NCI-H446 (cell line): ENCODE measurements at places on chromosomes 13 and 19.

DNA sequence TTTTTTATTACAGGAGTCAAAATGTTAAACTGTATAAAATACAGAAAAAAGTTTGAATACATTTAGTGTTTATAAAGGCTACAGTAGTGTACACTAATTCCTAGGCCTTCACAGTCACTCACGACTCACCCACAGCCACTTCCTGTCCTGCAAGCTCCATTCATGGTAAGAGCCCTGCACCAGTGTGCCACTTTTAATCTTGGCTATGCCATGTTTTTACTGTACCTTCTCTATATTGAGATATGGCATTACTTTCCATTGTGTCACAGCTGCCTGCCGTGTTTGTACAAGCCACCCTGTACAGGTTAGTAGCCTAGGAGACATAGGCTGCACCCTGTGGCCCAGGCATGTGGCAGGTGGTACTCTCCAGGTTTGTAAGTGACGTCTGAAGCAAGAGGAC, 32.1 kb downstream of the C1QTNF9 start:
- DNase-seq, result no peak

GRCh38 chr13:96696389-96696900, 297.8 kb downstream of the OXGR1 start:
- no peak for DNase-seq

GRCh38 chr19:4597278-4597974, 37.9 kb upstream of the SEMA6B start:
- no peak for DNase-seq

DNA sequence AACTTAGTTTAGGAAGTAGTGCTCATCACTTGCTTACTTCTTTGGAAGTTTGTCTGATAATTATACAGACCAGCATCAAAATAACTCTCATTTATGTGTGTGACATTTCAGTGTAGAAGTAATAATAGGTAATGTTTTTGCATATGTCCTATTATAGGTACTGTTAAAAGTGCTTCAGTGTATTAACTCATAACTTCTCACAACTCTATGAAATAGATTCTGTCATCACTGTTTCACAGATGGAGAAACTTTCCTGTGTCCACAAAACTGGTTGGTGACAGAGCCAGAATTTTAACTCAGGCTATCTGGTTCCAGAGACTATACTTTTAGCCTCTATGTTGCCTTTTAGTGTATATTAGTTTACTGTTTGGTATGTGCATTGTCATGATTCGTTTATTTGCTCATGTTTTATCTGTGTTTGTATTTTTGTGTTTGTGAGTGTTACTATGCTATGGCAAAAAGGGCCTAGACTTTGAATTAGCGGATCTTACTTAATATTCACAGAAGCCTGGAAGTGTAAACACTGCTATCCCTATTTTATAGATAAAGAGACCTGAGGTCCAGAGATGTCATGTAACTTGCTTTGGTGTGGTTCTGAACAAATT, 12.7 kb downstream of the LPAR6 start:
- DNase-seq, result no peak

DNA sequence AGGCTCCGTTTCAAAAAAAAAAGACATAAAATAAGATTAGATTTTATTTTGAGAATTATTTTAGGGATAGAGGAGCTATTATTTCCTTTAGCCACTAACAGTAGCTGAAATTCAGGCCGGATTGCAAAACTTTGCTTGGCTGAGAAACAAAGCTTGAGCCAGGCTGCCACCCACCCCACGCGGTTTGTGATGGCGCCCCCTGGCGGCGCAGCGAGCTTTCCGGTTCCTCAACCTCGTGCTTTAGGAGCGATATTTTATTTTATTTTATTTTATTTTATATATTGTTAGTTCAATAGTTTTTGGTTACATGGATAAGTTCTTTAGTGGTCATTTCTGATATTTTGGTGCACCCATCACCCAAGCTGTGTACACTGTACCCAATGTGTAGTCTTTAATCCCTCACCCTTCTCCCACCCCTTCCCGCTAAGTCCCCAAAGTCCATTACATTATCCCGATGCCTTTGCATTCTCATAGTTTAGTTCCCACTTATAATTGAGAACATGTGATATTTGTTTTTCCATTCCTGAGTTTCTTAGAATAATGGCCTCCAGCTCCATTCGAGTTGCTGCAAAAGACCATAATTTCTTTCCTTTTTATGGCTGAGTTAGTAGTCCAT, 19.8 kb upstream of the CEACAM4 start:
- DNase-seq, result no peak

GRCh38 chr19:46739290-46739771, 6.5 kb upstream of the FKRP start:
- DNase-seq, result no peak

GRCh38 chr13:98371516-98372023, 194.5 kb upstream of the RNF113B start:
- no peak for DNase-seq

DNA sequence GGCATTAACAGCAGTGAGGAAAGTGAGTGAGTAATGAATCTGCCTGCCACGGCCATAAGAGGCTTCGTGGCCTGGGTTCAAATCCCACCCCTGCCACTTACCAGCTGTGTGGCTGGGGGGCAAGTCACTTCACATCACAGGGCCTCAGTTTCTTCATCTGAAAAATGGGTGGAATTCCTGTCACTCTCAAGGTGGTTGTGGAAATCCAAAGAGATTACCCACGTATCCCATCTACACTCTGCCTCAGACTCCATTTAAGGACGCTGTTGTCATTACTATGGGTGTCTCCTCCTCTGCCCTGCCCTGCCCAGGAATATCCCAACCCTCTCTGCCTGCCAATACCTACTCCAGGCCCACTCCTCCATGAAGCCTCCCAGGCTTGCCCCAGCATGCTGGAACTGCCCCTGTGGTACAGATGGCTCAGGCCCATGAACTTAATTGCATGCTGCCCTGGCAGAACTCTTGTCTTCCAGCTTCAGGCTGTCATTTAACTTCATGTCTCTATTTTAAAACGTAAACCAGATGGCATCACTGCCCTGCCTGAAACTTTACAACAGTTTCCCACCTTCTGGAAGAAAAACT, 3.1 kb downstream of the GIPC1 start:
- no peak for DNase-seq

DNA sequence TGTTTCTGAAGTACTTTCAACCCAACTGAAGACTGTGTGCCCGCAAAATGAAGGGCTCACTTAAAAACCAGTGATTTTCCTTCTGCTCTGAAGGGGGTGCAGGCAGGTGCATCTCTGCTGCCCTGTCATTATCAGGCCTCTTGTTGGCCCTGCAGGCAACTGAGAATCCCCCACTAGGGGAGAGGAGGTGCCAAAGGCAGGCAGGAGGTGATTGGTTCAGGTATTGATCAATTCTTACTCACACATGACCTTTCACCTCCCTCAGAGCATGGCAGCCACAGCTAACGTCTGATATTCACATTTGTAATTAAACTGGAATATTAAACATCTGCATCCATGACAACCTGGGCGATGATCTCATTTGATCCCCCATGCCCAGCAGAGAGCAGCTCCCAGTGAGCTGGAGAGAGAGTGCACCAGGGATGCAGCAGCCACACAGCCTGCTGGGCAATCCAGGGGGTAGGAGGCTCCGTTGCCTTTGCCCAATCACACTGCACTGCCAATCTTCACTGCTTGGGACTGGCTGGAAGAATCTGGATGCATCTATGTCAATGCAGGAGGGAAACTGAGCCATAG, 267.9 kb upstream of the TSHZ3 start:
- DNase-seq, result no peak

DNA sequence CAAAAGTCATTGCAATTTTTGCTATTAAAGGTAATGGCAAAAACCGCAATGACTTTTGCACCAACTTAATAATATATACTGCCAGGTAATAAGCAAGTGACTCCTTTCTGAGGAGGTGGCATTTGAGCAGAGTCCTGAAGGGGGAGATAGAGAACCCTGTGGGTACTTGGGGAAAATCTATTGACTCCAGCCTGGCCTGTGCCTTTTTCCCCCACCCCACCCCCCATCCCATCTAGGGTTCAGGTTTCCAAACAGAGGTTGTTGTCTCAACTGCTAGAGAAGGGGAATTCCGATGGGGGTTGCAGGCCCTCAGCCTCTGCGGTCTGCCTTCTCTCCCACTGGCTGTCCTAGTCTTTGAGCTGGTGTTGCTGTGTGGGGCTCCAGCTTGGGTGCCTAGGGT, 11.5 kb downstream of the S1PR2 start:
- no peak for DNase-seq

GRCh38 chr19:47447470-47448359, 24.0 kb downstream of the SLC8A2 start:
- no peak for DNase-seq

DNA sequence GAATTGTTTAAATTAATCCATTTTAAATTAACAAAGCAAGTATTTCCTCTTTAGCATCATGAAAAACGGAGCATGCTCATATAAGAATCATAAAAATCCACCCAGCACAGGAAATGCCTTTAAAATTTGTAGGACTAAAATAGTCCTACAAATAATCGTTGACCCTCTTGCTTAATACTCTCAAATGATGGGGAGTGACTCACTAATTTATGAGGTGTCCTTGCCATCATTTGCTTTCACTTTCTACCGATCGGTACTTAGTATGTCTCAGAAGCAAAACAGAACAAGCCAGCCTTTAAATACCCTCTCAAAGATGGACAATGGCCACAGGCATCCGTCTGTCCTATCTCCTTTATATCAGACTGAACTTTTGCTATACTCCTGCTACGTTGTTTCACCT, 97.2 kb downstream of the SUCLA2 start:
- DNase-seq, result no peak

GRCh38 chr19:58279042-58279924, 528 bp downstream of the ZNF8 start:
- DNase-seq, result no peak

- no peak for DNase-seq
These were observed 316.2 kb upstream of the KLHL1 start for GRCh38 chr13:70424428-70424827.

DNA sequence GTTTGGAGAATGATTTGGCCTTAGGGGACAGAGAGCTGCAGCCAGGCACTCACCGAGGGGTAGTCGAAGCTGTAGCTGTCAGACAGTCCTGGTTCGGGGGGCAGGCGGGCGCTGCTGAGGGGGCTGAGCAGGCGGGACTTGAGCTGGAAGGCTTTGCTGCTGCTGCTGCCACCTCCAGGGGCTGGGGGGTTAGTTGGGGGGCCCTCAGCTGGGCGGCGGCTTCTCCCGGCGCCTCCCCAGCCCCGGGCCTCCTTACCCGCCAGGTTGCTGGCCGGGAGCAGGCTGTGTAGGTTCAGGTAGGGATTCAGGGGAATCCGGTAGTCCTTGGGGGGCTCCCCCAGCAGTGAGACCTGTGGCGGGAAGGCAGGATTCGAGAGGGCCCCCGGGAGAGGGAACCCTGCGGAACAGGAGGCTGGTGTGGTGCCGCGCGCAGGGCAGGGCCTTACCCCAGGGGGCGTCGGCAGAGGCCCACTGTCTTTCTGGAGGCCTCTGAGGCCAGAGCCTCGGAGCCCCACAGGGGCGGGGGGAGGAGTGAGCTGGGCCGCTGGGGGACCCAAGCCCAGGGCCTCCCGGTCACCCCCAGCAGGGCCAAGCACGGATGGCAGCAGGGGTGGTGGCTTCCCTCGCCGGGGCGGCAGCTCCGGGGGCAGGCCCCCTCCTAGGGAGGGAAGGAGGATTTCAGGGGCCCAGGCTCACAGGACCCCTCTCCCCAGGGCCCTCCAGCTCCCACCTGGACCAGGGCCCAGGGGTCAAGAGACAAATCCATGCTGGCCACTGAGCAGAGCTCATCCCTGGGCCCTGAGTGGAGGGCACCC, 5.0 kb upstream of the FDX2 start:
- no peak for DNase-seq

GRCh38 chr13:98276486-98276885, 99.4 kb upstream of the RNF113B start:
- no peak for DNase-seq

- DNase-seq, result peak; percentile 15
These were observed 105.4 kb upstream of the MBNL2 start for GRCh38 chr13:97116754-97117153.

DNA sequence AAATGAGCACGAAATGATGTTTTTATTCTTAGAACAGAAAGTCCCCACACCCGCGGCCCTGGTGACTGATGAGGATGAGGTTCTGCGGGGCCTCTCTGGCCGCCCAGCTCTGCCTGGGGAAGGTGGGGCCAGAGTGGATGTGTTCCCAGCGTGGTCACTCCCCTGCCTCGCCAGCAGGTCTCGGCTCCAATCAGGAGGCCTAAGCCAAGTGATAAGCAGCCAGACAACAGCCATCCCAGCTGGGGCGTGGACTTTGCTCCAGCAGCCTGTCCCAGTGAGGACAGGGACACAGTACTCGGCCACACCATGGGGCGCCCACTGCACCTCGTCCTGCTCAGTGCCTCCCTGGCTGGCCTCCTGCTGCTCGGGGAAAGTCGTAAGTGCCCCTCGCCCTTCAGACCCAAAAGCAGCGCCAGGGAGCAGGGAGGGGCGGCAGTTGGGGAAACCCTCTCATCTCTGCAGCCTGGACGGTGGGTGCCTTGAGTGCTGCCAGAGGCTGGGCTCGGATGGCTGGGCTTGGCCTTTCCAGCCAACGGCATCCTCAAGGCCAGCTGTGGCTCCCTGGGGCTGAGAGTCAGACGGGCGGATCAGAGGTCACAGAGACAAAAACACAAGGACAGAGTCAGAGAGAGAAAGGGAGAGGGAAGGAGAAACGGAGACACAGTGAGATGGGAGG, at the start of gene F10:
TSS of gene F10 (plus strand) at position 250 of the 676 bp plus-strand sequence. CDS start at position 307, 57 bp downstream.
- DNase-seq, result no peak

GRCh38 chr19:35000647-35001501, 751 bp downstream of the GRAMD1A start:
- no peak for DNase-seq

- DNase-seq, result no peak
These were observed 4.8 kb downstream of the ADPRHL1 start for GRCh38 chr13:113448545-113448884.

DNA sequence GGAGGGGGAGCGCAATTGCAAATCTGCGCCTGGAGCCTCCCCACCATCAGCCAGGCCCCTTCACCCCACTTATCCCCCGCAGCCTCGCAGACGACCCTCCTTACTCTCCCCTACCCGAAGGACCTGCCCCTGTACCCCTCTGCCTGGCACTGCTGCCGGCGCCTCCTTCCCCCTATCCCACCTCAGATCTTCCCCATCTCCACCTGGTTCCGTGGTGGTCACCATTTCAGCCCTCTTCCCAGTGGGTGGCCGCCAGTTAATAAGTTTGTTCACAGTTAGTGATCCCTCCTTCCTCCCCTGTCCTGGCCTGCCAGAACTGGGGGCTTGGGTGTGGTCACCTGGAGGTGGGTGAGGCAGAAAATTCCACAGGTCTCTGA, 397 bp downstream of the SLC44A2 start:
- no peak for DNase-seq

GRCh38 chr19:16473875-16474392, 2.2 kb upstream of the EPS15L1 start:
- DNase-seq, result peak; percentile 57
